Inflammatory macrophage (primary cell): ENCODE measurements at places on chromosomes 7 and 10.

DNA sequence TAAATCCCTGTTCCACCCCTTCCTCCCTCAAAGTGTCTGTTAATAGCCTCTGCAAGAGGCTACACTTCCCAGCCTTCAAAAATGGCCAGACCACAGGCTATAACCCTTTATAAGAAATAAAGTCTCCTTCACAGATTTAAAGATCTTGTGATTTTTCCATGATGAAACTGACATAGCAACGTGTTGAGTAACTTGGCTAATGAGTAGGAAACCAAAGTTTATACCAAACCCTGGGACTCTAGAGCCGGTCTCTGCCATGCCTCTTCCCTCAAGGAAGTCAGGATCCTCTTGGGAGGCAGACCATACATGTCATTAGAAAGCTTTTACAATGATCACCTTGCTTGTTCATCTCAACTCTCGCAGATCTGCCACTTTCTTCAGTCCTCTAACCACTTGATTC, 44.4 kb downstream of the GRM8 start:
- no peak for DNase-seq

GRCh38 chr10:11810313-11810766, 12.8 kb upstream of the PROSER2 start:
- no peak for DNase-seq

GRCh38 chr7:142785841-142786250, 15.1 kb downstream of the PRSS2 start:
- DNase-seq: no peak

- DNase-seq: no peak
Measured at GRCh38 chr7:8303904-8304528, 42.0 kb upstream of the ICA1 start.

DNA sequence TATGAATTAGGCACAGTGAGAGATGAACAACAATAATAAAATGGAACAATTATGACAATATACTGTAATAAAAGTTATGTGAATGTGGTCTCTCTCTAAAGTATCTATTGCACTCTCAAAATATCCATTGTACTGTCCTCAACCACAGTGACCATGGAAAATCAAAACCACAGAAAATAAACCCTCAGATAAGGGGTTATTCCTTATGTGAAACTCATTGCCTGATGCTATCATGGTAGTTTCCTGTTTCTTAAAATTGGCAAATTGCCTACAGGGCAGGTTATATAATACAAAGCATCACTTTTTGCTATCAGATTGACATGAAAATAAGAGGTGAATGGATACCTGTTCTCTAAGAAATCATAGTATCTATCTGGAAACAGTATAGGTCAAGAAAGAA, 3.8 kb downstream of the MCM10 start:
- DNase-seq: no peak

- no peak for DNase-seq
Measured at GRCh38 chr7:105581066-105581811, at the start of gene EFCAB10. Gene EFCAB10, minus strand, starts transcription at chr7:105581493. Its CDS starts 30 bp downstream, at chr7:105581463.

- no peak for DNase-seq
Measured at GRCh38 chr10:119821182-119821581, 51.5 kb downstream of the MCMBP start.
